Activated CD4-positive, alpha-beta T cell treated with anti-CD3 and anti-CD28 coated beads, Interleukin-2, amount 50 U/mL, for 16 hours (primary cell): ENCODE measurements at places on chromosomes 1 and 21.

DNA sequence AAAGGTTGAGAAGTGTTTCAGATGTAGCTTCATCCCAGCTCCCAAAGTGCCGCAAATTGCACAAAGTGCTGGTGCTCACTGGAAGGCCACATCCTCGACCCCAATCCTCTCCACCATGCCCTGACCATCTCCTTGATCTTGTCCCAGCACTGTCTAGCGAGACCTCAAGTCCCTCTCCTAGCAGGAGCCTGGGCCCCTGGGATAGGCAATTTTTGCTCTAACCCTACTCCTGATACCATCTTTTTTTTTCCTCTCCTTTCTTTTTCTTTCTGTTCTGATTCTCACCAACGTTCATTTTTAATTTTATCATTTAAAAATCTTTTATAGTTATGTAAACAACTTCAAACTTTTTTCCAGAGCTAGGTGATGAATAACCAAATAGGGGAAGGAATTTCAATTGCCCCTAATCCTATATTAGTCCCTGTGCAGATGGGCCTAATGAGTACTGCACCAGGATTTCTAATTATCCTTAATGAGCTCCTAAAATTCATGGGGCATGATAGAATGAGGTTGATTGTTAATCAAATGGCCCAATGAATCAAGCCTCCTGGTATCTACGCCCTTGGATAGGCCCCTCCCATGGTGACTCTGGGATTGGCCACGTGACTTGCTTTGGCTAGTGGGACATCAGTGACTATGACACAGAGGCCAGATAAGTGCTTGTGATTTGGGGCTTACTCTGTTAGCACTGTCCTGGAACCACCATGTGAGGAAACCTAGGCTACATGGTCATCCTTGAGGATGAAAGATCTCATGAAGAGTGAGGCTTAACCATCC is 41.5 kb upstream of the TENT5B start:
- DNase-seq: no peak

DNA sequence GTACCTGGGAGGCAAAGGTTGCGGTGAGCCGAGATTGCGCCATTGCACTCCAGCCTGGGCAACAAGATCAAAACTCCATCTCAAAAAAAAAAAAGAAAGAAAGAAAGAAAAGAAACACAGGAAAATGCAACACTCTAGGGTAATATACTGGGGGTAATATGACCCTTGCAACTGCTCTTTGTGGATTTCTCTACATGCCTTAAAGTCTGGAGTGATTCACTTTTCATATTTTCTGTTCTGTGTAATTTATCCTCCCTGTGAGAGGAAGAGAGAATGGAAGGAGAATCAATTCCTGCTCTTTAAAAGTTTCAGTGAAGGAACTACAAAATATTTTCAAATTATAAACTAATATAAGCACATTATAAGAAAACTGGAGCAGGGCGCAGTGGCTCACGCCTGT is 22.7 kb downstream of the RIT1 start:
- DNase-seq: no peak

GRCh38 chr1:32240140-32240951 is 6.7 kb upstream of the FAM167B start:
- peak; percentile 38 for DNase-seq

DNA sequence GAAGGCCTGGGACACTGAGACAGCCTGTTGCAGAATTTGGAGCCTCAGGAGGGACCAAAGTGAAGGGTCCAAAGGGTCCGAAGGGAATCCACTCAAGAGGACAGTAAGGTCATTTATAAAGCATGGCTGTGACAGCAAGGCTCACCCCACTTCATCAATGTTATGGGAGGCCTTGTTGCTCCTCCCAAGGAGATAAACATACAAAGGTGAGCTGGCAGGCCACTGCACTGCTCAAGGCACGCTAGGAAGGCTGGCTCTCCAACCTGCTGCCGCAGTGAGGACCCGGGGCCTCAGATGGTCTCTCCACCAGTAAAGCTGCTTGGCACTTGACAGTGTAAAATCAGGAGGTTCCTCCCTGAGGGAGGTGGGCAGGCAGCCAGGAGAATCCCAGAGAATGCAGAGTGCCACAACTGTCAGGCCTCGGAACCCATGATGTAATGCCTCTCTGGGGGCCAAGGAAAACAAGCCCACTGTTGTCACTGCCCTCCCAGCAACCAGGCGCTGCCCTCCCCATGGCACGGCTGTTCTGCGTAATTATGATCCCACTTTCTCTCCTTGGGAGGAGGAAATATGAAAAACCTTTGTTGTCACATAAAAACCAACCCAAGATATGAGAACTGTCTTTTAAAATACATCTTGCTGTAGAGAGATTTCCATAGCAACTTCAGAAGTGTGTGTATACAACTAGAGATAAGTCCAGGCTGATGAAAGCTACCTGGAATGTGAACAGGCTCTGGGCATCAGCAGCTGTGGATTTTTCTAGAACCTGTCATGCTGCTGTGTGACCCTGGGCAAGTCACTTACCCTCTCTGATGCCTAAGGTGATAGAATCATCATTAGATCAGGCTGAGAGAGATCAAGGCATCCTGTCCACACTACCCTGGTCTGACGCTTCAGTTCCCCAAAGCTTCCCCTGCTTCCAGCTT is 102.5 kb downstream of the KCNN3 start:
- DNase-seq: no peak

DNA sequence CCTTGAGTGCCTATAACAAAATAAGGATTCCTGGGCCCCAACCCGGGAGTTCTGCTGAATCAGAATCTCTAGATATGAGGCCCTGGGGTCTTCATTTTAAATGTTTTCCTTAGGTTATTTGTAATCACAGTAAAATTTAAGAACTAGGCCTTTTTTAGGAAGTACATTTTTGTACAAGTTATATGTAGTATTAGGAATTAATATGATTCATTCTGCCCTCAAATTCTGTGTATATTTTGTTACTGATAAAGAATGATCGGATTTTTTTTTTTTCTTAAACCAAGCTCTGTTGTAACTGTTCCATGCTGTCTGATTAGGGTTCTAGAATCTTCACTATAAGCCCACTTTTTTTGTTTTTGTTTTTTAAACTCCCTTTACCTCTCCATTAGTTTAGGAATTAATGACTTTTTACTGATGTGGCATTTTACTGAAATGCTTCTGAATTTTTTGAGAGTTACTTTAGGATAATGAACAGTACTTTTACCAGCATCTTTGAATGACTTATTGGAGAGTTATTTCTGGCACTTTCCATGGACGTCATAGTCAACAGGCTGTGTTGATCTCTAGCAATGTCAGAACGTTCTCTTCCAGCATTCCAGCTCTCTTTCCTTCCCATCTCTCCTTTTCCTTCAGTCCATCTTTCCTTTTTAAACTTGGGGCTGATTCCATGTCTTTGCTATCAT is 48.3 kb downstream of the CLIC4 start:
- no peak for DNase-seq

DNA sequence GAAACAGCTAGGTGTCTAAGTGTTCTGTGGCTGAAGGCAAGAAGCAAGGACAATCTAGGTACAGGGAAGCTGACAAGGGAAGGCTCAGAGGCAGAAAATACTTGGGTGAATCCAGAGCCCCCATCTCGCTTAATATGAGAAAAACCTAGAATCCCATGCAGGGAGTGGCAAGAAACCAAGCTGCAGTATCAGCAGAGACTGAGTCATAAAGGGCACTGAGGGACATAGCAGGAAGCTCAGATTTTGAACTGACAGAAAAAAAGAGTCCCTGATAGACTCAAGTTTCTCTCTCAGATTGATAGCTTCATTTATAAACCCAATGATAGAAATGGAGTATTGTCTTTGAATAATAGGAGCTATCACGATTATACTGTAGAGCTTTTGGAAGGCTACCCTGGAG is 77.3 kb upstream of the KCNJ15 start:
- DNase-seq: no peak

DNA sequence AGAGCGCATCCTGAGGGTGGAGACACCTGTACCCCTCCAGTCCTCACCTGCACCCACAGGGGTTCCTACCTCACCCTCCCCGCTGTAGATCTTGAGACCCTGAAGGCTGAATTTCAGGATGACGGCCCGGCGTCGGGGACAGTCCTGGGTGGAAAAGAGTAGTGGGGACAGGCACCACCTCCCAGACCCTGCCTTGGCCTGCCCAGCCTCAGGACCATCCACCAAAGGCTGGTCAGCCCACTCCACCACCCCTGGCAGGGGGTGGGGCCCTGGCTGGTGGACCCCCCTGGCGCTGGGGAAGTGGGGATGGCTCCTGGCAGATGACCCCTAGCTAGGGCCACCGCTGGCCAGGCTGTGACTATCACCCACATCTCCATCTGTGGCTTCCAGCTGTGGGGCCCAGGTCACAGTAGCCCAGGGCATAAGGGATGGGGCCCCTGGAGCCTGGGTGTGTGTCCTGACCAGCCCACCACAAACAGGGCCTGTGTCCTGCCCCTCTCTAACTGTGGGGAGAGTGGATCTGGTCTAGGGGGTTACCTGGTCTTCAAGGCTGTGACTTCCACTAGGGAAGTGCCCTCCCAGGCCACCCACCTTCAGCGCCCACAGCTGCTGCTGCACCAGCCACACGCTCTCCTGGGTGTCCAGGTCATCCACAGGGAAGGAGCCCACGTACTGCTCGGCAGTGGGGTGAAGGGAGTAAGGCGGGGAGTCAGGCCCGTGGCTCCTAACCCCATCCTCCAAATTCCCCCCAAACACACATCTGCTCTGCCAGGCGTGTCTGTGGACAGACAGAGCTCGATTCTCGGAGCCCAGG is 5.4 kb downstream of the SH2D5 start:
- DNase-seq: no peak

DNA sequence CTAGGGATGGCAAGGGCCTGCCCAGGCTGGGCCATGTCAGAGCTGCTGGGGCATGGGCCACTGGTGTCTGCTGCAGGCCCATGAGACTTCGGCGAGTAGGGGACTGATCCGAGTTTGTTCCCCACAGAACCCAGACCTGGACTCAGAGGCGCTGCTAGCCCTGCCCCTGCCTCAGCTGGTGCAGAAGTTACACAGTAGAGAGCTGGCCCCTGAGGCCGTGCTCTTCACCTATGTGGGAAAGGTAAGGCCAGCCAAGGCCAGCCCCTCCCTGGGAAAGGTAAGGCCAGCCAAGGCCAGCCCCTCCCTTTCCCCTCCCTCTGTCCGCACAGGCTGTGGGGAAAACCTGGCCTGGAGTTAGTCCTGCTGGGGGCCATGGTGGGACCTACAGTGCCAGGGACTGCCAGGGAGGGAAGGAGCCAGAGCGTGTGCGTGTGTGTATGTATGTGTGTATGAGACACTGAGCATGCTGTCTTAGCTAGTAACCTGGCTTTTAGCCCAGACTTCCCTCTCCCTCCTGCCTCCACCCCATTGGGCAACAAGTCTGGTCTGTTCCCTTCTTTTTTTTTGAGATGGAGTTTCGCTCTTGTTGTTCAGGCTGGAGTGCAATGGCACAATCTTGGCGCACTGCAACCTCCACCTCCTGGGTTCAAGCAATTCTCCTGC is 8.0 kb downstream of the FAAH start:
- DNase-seq: no peak

DNA sequence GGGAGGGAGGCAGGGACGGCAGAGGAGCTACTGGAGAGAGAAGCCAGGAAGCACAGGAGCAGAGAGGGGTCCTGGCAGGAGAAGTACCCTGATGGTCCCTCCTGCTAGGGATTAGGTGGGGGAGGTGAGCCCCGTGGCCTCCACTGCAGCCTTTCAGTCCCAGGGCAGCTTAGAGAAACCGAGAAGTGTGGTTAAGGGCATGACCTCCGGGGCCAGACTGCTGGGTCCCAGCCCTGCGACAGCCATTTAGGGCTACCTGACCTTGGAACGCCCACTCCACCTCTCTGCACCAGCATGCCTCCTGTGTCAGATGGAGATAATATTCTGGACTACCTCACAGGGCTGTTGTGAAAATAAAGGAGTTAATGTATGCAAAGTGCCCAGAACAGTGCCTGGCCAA is 47.4 kb downstream of the KCNN3 start:
- no peak for DNase-seq

- DNase-seq: no peak
Measured at GRCh38 chr1:33330906-33331305, 10.0 kb upstream of the A3GALT2 start.
